Activated CD4-positive, alpha-beta T cell treated with anti-CD3 and anti-CD28 coated beads, Interleukin-2, amount 50 U/mL, for 48 hours (primary cell): ENCODE measurements at places on chromosomes 11 and 22.

- no peak for DNase-seq
These were observed 93.9 kb downstream of the DSCAML1 start for GRCh38 chr11:117702946-117703598.

DNA sequence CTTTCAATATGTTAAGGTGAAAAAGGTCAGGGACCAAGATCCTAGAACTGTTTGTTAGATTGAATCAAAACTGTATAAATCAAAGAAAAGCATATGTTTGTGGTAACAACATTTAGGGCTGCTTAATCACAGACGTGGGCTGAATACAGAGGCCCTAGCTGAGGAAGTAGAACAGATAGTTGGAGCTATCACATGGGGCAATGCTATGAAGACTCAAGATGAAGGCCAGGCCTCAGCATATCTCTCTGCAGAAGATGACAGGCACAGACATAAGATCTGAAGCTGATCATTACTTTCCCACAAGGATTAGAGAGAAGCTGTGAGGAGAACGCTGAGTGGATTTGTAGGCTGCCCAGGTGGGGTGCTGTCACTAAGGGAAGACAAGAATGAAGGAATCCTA lies 158.6 kb upstream of the CARD18 start:
- no peak for DNase-seq

DNA sequence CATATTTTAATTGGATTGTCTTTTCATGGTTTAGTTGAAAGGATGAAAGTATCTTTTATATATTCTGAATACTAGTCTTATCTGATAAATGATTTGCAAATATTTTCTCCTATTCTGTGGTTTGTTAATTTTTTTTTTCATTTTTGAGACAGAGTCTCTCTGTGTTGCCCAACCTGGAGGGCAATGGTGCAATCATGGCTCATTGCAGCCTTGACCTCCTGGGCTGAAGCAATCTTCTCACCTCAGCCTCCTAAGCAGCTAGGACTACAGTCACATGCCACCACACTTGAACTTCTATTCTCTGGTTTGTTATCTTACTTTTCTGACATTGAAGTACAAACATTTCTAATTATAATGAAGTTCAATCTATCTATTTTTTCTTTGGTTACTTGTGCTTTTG lies 30.0 kb upstream of the FAR1 start:
- DNase-seq: no peak

DNA sequence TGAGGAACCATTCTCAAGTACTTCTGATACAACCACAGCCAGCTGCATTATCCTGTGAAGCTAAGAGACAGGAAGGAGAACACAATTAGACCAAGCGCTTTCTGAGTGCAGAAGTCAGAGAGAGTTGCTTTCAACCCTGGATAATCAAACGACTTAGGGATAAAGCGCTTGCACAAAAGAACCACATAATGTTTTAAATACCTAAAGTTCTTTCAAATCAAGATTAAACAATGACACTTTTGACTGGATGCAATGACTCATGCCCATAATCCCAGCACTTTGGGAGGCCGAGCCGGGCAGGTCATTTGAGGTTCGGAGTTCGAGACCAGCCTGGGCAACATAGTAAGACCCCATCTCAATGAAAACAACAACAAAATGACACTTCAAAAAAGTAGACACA lies 145.1 kb downstream of the SWAP70 start:
- DNase-seq: no peak

GRCh38 chr11:46761807-46762206 lies 42.8 kb downstream of the F2 start:
- DNase-seq: no peak

DNA sequence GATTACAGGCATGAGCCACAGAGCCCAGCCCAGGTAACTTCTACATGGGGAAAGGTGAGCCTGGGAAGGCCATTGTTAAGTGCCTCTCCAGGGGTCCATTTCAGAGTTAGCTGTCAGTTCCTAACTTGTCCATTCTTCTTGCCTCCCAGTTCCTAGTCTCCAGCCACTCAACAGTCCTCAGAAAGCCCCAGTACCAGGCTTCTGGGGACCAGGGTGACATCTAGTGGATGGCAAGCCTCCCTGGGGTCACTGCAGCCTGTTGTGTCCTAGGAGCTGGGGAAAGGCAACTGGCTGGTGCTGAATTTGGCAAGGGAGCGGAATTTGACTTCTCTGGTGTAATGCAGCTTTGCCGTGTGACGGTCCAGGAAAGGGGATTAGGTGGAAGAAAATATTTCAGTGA lies 2.1 kb downstream of the LGALS12 start:
- DNase-seq: peak; percentile 23

DNA sequence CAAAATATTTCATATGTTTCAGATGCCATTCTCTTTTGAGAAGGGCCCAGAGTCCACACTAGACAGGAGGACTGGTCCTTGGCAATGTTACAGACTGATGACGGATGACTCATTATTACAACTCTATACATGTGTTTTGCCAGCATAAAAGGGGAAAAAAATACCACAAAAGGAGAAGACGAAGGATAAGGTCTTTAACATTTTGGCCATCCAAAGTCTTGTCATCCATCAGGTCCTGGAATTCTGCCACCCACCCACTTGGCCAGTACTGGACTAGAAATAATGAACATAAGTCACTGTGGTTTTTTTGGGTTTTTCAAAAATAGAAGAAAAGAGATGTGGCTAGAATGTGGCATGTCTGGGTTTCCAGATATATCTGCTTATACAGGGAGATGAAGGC lies 57.7 kb upstream of the BDNF start:
- no peak for DNase-seq
